ENCODE measurements at places on chromosomes 2 and 18.

GRCh38 chr2:97713296-97714083, at the start of gene ZAP70:
TSS of gene ZAP70 (plus strand) at chr2:97713576. CDS start at chr2:97724037, 10,461 bp downstream.
- no peak within 1 kb of the TSS for H3K4me3 ChIP-seq
- H3K4me1 ChIP-seq: peaks cover 5% of the 10 kb centered on the region
- peaks cover 13% of the 10 kb centered on the region for H3K27me3 ChIP-seq
- DNase-seq: peak; percentile 81

- peaks cover 2% of the 10 kb centered on the region for H3K36me3 ChIP-seq
- H3K4me1 ChIP-seq: peaks cover 30% of the 10 kb centered on the region
- DNase-seq: no peak
- H3K27me3 ChIP-seq: no peaks in the 10 kb centered on the region
Observed at GRCh38 chr2:168201584-168202116, 45.7 kb downstream of the STK39 start.

GRCh38 chr2:169361706-169362117, 622 bp downstream of the LRP2 start:
- no peak for DNase-seq
- H3K27me3 ChIP-seq: peaks cover 50% of the 10 kb centered on the region
- no peaks in the 10 kb centered on the region for H3K36me3 ChIP-seq
- H3K4me1 ChIP-seq: peaks cover 41% of the 10 kb centered on the region

DNA sequence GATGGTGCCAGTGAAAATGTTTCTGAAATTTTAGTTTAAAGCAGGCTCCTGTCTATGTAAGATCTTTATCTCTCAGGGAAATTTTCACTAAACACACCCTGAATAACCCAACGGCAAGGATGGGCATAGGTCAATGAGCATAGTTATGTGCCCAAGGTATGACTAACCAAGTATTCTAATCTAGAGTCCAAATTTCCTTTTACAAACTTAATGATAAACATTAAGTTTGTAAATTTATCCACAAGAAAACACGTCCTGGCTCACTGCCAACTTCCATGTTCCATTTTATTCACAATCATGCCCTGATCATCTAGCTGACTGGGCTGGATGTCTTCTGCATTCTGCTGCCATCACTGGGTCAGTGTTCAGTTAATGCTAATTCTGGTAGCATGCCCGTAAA, 151.2 kb downstream of the SRBD1 start:
- H3K27me3 ChIP-seq: no peaks in the 10 kb centered on the region
- H3K4me1 ChIP-seq: peaks cover 36% of the 10 kb centered on the region
- H3K36me3 ChIP-seq: peaks cover 1% of the 10 kb centered on the region
- DNase-seq: no peak

All from chondrocyte (in vitro differentiated cells).